Smooth muscle cell of the brain vasculature (primary cell): ENCODE measurements at places on chromosomes 11 and 22.

GRCh38 chr22:44276041-44276440, 36.7 kb downstream of the SHISAL1 start:
- no peak for DNase-seq

GRCh38 chr11:14141676-14142075, 179.2 kb downstream of the SPON1 start:
- DNase-seq, result no peak

- DNase-seq, result no peak
Measured at GRCh38 chr11:17489751-17490150, 13.1 kb upstream of the ABCC8 start.

DNA sequence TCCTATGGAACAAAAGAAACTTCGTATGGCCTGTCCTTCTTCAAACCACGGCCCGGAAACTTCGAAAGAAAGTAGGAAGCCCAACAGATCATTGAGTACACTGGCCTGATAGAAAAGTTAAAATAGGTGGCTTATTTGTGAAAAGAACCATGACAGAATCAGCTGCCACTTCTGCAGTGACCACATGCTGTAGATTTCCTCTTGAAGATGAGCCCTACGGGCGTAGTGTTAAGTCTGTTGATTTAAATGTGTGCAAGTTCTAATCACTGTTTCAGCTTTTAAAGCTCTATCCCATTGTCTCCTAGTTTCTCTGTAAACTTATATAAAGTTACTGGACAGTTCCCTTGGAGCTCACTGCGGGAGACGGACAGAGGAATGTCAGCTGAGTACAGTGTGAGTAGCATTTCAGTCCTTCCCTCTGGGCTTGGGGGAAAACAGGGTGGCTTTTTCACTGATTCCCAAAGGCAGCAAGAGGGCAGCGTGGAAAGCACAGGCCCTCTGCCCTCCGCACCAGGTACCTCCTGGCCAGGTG, 17.8 kb downstream of the SAMM50 start:
- DNase-seq, result no peak

DNA sequence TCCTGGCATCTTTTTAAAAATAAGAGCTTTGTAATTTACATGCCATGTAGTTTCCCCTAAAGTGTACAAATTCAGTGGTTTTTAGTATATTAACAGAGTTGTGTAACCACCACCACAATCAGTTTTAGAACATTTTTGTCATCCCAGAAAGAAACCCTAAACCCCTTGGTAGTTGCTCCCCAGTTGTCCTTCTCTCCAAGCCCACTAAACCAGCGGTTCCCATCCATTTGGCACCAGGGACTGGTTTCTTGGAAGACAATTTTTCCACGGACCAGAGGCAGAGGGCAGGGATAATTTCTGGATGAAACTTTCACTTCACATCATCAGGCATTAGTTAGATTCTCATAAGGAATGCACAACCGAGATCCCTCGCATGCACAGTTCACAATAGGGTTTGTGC, 22.6 kb downstream of the CABIN1 start:
- DNase-seq, result no peak

- DNase-seq, result no peak
Measured at GRCh38 chr11:27291302-27291889, 71.6 kb downstream of the CCDC34 start.

- no peak for DNase-seq
Measured at GRCh38 chr11:102799681-102800340, 1.9 kb upstream of the MMP1 start.

DNA sequence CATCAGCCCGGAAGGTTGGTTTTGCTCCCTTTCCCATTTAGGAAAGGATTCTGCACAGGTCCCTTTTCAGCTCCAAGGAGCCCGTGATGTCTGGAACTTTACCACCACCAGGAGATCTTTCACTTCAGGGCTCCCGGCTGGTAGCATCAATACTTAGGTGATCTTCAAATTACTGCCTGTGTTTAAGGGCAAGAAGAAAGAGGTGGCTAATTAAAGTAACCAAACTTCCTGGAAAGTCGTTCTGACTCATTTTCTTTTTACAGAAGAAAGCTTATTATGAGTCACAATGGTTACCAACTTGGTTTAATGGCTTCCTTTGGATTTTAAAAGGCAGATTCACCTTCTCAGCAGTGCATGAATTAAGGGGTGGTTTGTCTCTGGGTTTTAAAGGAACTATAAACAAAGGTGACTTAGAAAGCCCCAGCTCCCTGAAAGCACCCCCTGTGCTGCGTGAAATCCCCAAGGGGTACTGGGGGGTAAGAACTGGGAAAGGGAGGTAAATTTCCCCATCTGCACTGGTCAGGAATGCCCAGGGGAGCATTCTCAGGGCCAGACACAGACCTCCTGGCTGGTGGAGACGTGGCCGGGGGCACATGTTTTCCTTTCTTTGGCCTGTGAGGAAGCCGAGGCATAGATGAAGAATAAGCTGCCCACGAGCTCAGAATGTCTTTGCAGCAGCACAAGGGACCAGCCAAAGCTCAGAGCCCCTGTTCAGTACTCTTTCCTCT, 8.8 kb downstream of the POU2F3 start:
- DNase-seq, result no peak

DNA sequence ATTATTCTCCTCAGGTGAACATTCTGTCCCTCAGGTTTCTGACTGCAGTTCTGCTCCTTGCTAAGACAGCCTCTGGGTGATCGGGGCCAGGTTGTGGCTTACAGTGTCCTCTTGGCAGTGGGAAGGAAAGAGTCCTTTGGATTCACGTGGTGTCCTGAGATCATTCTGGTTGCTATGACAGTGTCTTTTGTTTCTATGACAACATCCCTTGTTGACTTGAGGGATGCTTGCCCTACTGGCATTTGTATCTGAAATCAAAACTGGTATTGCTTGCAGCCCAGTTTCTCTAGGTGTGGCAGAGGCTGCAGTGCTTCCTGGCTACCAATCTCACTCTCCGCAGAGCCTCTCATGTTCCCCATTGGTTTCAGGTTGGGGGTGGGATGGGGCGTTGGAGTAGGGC, 151.8 kb upstream of the CCDC90B start:
- no peak for DNase-seq
